ENCODE measurements at places on chromosomes 5 and 9.

DNA sequence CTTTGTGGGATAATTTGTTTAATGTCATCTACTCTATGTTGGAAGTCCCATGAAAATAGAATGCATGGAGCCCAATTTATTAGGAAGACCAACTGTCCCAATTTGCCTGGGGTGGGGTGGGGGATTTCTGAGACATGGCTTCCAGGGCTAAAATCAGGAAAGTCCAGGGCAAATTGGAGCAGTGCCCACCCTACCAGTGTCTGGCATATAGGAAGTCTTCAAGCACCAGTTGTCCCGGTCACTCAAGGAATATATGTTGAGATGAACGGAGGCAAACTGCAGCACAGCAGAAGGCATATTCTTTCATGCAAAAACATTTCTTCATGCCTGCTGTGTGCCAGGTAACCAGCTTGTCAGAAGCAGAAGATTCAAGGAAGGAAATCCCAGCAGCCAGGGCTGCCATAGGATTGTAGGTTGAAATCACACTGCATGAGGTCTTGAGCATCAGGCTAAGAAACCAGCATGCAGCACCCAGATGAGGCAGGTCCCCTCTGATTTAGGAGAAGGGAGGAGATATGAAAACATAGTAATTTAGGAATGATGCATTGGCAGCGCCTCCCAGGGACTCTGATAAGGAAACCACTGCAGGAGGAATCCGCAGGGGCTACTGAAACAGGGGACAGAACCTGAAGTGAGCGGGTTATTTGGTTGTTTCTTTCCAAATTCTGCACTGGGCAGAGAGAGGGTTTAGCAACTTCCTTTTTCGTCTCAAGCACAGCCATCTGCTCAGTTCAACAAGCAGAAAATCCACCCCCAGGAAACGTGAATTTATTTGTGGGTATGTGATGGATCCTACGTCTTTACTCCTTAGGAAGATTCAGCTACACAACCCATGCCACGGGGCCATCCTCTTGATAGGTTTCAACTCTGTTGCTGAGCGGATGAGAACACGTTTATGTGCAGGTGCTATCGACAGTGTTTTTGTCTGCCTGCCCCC lies 112.6 kb upstream of the CPEB4 start:
- DNase-seq: no peak

GRCh38 chr5:41871852-41872251 lies 1.6 kb upstream of the OXCT1 start:
- DNase-seq: no peak

DNA sequence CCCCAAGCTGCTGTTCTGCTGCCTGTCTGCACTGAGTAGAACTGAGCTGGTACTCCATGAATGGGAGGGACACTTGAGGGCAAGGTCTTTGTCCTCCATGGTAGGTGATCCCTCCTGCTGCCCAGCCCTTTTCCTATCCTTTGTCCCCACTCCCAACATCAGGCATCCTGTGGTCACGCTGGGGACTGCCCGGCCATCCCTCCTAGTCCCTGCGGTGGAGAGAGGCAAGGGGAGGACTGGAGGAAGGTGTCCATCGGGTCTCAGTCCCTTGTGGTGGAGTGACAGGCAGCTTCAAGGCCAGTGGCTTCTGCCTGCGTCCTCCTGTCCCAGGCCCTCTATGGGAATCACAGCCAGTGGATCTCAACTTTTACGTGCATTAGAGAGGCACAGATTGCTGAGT lies 25.9 kb downstream of the ROR2 start:
- no peak for DNase-seq

DNA sequence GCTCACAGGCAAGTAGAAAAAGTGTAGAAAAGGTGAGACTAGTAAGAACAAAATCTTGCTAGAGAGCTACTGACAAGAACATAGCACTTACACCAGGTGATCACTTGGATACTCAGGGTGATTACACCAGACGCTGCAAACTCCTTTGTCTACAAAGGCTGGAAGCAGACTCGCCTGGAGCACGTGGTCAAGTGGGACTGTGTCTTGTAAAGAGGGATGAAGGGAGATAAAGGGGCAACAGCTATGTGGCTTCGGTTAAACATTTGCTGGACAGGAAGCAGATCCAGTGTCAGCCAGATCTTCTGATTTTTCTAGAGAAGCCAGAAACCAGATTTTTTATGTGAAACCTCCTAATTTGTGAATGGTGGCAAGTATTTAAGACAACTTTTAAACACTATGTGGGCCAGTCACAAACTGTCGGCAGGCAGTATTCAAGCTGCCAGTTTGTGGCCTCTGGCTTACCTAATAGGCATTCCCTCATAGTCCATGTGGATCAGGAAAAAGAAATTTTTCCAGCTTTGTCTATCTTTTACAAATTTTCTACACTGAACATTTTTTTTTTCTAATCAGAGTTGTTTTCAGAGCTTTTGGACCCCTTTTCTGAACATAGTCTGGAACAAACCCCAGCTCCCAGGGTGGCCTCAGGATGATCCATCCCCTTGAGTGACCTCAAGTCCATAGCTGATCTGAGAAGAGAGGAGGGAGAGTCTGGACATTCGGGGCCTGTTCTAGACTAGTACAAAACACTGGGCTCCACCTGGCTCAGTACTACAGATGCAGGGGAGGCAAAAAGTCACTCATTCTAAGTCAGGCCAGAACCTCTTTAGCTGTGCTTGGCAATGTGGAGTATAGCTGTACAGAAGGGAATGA lies 262.9 kb downstream of the ARRDC3 start:
- no peak for DNase-seq

DNA sequence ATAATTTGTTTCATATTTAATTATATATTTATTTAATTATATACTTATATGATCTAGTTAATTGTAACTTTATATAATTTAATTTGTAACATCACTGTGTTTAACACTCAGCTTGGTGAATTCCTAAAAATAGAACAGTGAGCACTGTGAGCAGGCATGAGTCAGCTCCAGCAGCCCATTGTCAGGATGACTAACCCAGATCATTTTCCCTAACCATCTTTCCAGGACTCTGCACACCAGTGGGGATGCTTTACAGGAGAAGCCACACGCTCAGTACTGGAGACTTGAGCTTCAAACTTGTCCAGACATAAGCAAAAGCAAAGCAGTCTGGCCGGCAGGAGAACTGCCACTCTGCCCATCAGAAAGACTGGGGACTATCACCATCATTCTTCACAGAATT lies 446.2 kb upstream of the TRPC7 start:
- no peak for DNase-seq

GRCh38 chr5:68155940-68156339 lies 59.6 kb upstream of the PIK3R1 start:
- no peak for DNase-seq

All from mucosa of descending colon (tissue), 3 donors.